ENCODE measurements at places on chromosomes 11 and 22.

DNA sequence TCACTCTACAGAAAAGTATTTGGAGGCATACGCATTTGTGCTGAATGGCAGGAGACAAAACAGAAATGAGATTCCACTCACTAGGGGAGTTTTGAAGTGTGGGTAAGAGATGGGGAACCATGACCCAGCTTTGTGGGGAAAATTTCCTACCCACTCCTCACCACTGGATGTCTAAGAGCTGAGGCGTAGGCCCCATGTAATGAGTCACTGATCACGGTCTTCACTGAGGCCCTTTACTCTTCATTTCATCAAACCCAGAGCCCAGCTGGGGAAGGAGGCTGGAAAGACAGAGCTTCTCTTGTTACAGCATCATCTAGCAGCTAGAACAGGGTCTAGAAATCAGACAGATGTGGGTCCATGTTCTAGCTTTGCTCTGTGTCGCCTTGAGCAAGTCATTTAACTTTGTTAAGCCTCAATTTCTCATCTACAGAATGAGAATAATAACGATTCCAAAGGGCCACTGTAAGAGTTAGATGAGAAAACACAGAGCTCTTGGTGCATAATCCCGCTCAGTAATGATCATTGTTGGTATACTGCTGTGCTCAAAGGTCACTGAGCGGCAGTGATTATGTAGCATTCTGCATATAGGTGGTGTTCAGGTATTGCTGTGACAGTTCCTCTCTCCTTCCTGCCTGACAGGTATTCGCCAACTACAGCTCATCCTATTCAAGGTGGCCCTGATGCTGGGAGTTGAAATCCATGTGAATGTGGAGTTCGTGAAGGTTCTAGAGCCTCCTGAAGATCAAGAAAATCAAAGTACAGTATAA, 97.2 kb downstream of the MICAL2 start:
- DNase-seq = peak; percentile 76

DNA sequence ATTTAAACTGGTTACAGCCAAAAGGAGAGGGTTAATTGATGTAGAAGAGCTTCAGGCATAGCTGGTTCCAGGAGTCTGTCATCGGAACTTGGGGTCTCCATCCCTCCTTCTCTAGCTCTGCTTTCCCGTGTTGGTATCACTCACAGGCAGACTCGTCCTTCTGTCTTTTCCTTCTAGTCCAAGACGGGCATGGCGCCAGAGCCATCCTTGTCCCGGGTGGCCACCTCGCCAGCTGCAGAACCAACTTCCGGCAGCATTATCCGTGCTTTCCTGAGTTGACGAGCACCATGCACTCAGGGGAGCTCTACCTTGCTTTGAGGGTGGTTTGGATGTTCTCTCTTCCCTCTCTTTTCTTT, 14.7 kb downstream of the LINC01488 start:
- DNase-seq = no peak

- no peak for DNase-seq
Observed at GRCh38 chr11:43576803-43577521, 103.6 kb upstream of the HSD17B12 start.

DNA sequence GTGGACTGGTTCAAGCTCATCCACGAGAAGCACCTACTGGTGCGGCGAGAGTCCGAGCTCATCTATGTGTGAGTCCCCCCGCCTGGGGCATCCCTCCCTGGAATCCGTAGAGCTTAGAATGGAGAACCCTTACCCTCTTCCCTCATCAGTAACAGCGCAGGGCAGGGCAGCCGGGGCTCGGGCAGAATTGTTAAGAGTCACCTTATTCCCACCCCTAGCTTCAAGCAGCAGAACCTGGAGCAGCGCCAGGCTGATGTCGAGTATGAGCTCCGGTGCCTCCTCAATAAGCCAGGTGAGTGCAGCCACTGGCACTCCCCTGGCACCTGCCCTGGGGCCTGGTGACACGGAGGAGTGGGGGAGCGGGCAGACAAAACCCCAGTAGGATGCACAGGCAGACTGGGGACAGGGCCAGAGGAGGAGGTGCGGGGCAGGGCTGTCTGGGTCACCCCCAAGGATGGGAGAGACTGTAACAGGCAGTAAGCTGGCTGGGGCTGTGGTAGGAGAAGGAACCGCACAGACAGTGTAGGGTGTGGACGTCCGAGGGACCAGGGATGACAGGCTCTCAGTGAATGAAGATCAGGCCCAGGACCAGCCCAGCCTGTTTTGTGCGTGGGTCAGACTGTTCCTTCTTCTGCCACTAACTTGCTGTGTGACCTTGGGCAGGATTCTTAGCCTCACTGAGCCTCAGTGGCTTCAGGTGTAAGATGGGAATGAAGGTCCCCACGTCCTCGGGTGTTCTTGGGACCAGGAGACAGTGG, 20.4 kb downstream of the C22orf23 start:
- no peak for DNase-seq

DNA sequence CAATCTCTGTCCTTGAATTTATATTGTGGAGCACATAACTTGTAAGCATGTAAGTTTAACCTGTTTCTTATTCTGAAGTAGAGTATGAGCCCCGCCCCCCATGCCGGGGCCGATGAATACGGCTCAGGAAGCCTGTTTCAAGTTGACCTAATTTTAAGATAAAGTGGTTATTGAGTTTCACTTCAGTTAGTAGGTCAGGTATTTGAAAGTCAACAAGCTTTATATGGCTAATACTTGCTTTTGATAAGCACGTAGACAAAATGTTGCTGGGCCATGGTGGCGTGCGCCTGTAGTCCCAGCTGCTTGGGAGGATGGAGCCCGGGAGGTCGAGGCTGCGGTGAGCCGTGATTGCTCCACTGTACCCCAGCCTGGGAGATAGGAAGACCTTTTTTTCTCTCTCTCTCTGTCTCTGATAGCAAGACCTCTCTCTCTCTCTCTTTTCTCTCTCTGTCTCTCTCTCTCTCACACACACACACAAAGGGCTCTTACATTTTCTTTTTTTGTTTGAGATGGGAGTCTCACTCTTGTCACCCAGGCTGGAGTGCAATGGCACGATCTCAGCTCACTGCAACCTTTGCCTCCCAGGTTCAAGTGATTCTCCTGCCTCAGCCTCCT, 14.4 kb downstream of the YWHAH start:
- DNase-seq = no peak

- no peak for DNase-seq
Observed at GRCh38 chr11:117604336-117604995, 192.6 kb downstream of the DSCAML1 start.

DNA sequence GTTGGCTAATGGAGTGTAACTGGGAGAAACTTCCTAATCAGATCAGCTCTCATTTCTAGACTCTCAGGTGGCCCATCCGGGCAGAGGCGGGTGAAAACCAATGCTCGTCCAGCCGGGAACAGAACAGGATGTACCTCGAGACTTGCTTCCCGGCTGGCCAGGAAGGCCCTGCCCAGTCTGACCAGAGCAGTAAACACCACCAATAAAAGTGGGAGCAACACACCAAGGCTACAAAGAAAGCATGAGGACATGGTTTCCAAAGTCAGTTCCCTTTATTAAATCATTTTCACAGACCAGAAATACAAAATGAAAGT, 940 bp upstream of the TNKS1BP1 start:
- DNase-seq = no peak

- no peak for DNase-seq
Observed at GRCh38 chr11:9887472-9887871, 223.6 kb downstream of the SWAP70 start.

DNA sequence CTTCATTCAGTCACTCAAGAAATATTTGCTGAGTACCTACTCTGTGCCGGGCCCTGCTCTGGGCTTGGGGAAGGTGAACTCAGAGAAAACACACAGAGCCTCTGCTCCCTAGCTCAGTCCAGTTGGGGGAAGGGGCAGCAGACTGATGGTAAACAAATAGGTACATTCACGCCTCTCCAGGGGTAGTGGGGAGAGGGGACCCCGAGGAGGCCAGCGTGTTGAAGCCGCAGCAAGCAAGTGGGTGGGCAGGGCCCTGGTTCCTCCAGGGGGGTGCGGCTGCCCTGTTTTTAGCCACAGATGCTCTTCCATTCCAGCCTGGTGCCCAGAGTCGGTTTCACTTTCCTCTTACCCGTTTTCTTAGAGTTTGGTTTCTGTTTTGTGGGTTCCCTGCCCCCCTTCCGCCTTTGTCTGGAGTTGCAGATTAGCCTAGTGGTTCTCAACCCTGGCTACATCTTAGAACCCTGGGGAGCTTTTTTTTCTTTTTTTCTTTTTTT, 8.7 kb downstream of the DRAP1 start:
- DNase-seq = no peak

GRCh38 chr11:102330231-102330630, 12.9 kb downstream of the BIRC3 start:
- DNase-seq = no peak

GRCh38 chr22:43152357-43153071, 1.2 kb downstream of the TSPO start:
- no peak for DNase-seq

GRCh38 chr11:102513869-102514268, 16.7 kb downstream of the MMP7 start:
- peak; percentile 41 for DNase-seq

- DNase-seq = peak; percentile 17
Observed at GRCh38 chr22:25447686-25448434, 116.6 kb upstream of the GRK3 start.

- DNase-seq = no peak
Observed at GRCh38 chr22:32841175-32841574, 39.7 kb downstream of the TIMP3 start.

GRCh38 chr11:1831338-1832210, 3.2 kb upstream of the SYT8 start:
- no peak for DNase-seq

GRCh38 chr22:25347752-25348102, 128.3 kb downstream of the CRYBB2 start:
- DNase-seq = peak; percentile 16

DNA sequence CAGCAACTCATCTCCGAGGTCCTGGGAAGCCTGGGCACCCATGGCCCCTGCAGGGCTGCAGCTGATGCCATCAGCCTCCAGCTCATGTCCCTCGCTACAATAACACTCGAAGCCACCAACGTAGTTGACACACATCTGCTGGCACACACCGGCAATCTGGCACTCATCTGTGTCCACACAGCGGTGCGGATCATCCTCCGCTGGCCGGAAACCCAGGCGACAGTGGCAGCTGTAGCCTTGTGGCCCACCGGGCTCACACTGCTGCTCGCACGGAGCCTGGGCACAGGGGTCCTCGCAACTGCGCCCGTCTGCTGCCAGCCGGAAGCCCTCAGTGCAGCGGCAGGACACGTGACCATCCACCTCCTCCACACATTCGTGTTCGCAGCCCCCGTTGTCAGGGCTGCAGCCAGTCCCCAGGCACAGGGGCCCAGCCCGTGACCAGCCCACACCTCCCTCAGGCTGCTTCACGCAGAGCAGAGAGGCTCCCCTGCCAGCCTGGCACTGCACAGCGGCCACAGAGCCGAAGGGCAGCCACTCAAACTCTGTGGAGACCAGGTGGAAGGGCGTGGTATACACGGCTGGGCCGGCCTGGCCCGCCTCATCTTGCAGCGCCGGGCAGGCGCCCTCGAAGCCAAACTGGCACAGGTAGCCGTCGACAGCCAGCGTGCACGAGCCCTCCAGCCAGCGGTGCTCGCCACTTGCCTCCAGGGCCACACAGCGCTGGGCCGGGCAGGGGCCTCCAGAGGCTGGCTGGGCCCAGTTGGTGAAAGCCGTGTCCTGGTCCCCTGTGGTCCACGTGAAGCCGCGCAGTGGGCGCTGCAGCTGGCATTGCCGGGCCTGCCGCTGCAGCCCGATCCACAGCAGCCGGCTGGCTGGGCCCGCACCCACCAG, 678 bp downstream of the CD248 start:
- no peak for DNase-seq

GRCh38 chr11:130675371-130675821, 227.0 kb downstream of the ADAMTS15 start:
- DNase-seq = peak; percentile 89

GRCh38 chr22:41779929-41780505, 20.5 kb upstream of the CCDC134 start:
- no peak for DNase-seq

Measured in skeletal muscle cell (primary cell).